ENCODE measurements at places on chromosomes 4 and X.
A peak's percentile ranks its signal among the peaks of the same experiment; 100 is the strongest.

DNA sequence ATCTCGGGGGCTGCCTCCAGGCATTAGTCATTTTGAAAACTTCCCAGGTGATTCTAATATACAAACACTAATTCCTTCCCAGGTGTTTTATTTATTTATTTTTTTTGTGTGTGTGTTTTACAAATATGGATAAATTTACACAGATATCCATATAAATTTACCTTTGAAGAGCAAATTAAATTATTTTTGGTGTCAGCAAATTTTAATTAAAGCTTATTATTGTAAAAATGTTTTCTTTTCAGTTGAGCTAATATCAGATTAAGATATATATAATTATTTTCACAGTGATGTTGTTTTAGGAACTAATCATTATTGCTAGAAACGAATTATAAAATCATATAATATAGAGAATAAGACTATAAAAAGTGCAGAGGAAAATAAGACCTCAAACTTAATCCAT lies 62.0 kb upstream of the FREM3 start:
- no peak for DNase-seq

GRCh38 chr4:76091052-76091451 lies 16.5 kb downstream of the ART3 start:
- DNase-seq: no peak

DNA sequence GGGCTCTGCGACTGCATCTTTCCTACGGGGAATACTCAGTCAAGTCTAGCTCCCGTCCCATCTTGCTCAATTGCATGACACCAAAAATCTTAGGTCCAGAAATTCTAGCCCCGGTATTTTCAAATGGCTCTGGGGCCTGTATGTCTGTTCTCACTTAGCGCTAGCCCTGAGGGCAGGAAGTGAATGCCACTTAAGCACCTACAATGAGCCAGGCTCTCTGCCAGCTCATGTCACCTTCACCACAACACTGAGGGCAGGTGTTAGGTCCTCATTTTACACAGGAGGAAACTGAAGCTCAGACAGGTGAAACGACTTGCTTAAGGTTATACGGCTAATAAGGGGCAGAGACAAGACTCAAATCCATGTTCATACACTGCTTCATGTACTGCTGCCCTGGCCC lies 282.8 kb downstream of the PPP1R2C start:
- DNase-seq: no peak

GRCh38 chr4:1676605-1677525 lies 7.2 kb downstream of the FAM53A start:
- DNase-seq: no peak

- no peak for DNase-seq
Measured at GRCh38 chr4:89684536-89684935, 152.4 kb downstream of the SNCA start.

DNA sequence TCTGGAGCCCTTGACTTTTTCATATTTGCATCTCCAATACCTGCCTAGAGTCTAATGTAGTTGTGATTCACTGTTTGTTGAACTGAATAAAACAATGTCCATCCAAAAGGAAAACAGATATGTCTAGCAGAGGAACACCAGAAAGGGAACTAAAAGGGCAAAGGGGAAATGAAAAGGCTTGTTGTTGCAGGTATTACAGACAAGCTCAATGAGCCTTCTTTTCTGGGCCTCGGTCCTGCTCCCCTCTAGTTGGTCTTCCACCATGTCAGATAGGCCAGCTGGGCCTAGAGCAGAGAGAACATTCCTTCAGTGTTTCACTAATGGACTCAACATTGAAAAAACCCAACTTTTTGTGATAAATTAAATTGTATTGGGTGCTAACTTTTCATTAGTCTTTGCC lies 55.4 kb downstream of the ZFX start:
- DNase-seq: no peak

DNA sequence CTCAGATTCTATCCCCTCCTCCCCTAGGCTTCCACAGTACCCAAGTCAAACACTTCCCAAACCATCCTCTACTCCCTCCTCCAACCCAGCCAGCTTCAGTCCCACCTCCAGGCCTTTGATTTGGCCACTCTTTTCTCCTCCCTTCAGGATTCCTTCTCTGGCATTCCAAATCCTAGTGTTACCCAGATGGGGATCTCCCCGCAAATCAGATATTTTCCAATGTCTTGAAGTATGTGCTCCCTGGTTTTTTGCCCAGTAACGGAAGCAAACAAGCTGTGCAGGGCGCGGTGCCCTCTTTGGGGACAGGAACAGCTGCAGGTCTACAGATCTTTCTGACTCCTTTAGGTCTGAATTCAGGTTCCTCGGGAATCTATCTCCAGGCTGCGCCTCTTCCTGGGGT lies 2.2 kb upstream of the SYN1 start:
- DNase-seq: no peak

- DNase-seq: peak; percentile 90
Measured at GRCh38 chrX:56764153-56764974, 35.3 kb downstream of the NBDY start.

DNA sequence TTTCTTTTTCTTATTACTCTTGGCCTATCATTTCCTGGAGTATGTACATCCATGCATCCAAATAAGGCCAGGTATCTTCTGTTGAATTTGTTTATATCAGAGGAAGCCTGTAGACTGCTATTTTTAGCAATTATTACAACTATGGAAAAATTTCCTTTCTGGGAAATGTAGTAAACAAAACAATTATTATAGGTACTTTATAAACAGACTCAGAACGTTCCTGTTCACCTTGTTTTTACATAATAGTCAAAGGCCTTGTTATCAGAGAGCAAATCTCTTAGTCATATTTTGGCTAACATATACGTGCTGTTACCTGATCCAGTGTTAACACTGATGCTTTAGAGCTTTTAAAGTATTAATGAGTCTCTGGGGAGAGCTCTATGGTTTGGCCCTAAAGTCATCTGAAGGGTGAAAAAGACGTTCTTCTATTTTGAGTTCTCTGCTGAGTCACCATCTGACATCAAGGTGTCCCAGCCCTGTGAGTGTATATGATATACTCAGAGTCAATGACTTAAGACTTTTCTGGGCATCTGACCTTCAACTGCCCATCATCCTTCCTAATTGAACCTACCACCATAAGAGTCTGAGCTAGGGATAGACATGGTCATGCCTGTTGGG lies 7.3 kb downstream of the SPARCL1 start:
- no peak for DNase-seq

- no peak for DNase-seq
Measured at GRCh38 chrX:31600823-31601222, 529.0 kb upstream of the FTHL17 start.

DNA sequence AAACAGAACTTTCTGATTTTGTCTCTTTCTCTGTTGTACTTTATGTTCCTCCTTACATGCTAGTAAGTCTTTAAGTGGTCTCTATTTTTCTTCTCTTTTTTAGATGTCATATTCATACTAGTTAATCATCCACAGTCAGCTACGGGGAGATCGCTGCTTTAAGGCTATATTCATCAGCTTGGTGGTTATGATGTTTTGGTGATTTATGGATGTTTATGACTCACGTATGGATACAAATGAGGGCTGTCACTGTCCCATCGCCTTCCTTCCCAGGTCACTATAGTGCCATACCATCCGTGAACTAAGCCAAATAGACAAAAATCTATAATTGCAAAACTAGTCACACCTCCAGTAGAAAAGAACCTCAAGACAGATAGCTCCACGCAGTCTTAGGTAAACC lies 296.8 kb upstream of the AADAT start:
- DNase-seq: no peak

GRCh38 chr4:163833669-163834068 lies 339.2 kb downstream of the TMA16 start:
- no peak for DNase-seq

DNA sequence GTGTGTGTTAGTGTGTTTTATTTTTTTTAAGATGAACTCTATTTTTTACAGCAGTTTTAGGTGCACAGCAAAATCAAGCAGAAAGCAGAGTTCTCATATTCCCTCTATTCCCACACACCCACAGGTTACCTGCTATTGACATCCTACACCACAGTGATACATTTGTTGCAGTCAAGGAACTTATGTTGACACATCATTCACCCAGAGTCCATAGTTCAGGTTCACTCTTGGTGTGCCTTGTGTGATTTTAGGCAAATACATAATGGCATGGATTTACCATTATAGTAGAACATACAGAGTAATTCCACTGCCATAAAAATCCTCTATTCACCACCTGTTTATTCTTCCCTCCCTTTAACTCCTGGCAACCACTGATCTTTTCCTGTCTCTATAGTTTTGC lies 28.7 kb downstream of the DIAPH2 start:
- DNase-seq: no peak

GRCh38 chr4:100519205-100519604 lies 1.4 kb upstream of the EMCN start:
- DNase-seq: no peak

DNA sequence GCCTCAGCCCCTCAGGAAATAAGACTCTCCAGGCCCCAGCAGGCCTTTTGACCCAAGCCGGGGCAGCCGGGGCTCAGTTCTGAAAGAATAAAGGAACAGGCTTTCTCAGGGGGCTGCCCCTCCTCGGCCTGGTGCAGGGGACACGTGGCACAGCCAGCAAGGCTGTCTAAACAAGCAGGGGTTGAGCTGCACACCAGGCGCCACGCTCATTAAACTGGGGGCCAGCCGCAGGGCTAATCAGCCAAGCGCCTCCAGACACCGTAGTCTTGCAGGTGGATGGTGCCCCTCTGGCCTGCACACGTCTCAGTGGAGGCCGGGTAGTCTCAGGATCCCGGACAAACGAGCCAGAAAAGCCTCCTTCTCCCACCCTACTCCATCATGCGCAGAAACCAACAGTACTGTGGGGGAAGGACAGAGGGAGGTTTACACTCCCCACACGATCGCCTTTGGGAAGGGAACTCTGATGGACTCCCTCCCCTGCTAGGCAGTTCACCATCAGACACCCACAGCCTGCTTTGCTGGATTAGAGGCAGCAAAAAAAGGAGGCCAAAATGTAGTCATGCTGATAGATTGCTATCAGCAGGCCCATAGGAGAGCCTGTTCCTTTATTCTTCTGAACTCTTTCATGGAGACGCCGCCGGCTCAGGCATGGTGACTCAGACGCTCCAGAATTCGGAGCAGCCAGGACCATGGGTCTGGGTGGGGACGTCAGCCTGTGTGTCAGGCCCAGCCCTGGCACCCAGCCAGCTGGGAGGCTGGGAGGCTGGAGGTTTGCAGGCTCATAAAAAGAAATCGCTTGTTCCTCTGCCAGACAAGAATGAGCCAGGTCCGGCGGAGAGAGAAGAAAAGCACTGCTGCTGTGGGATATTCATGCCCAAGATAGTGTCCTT lies 342.4 kb downstream of the BCOR start:
- DNase-seq: no peak

- no peak for DNase-seq
Measured at GRCh38 chr4:1987296-1987695, 21.5 kb downstream of the NELFA start.

DNA sequence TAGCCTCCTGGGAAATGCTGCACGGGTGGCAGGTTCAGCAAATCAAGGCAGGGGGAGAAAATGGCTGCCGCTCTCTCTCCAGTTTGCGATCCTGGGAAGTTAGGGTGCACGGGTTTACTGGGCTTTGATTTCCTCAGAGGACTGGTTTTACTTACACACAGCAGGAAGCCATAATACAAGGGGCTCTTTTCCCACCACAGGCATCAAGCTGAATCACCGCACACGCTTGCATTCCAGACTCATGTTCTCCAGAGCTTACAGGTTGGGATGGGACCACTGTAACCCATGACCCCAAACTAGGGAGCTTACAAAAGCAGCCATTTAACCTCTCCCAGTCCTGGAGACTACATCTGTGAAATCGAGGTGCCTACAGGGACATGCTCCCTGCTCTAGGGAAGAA lies 159.8 kb downstream of the DHRSX start:
- DNase-seq: no peak

GRCh38 chr4:5732158-5732557 lies 21.2 kb downstream of the EVC start:
- DNase-seq: no peak
